ENCODE measurements at places on chromosomes 12 and 14.

- H3K36me3 ChIP-seq: peaks cover 9% of the 10 kb centered on the region
- H3K4me3 ChIP-seq: no peak overlapping the region
- peaks cover 23% of the 10 kb centered on the region for H3K4me1 ChIP-seq
- no peak for DNase-seq
- no peaks in the 10 kb centered on the region for H3K27me3 ChIP-seq
- peak overlapping the region; percentile 53 for H3K27ac ChIP-seq
Observed at GRCh38 chr14:65072256-65072655, 30.1 kb downstream of the MAX start.

GRCh38 chr12:50862316-50862715 lies 19.6 kb downstream of the TMPRSS12 start:
- H3K4me3 ChIP-seq: no peak overlapping the region
- H3K27ac ChIP-seq: no peak overlapping the region
- peaks cover 12% of the 10 kb centered on the region for H3K27me3 ChIP-seq

- H3K4me1 ChIP-seq: peaks cover 6% of the 10 kb centered on the region
- H3K27me3 ChIP-seq: peaks cover 36% of the 10 kb centered on the region
- peaks cover 6% of the 10 kb centered on the region for H3K36me3 ChIP-seq
- DNase-seq: no peak
Observed at GRCh38 chr12:21528953-21529352, 2.9 kb downstream of the SPX start.

GRCh38 chr14:105314287-105315200 lies at the start of gene PACS2:
Gene PACS2 (plus strand): TSS chr14:105314748. CDS start chr14:105314919, 171 bp downstream.
- peaks cover 15% of the 10 kb centered on the region for H3K4me1 ChIP-seq
- peak within 1 kb of the TSS; percentile 95 for H3K4me3 ChIP-seq
- peak within 1 kb of the TSS; percentile 82 for H3K27ac ChIP-seq
- DNase-seq: peak; percentile 84
- H3K27me3 ChIP-seq: no peaks in the 10 kb centered on the region
- no peaks in the 10 kb centered on the region for H3K36me3 ChIP-seq

DNA sequence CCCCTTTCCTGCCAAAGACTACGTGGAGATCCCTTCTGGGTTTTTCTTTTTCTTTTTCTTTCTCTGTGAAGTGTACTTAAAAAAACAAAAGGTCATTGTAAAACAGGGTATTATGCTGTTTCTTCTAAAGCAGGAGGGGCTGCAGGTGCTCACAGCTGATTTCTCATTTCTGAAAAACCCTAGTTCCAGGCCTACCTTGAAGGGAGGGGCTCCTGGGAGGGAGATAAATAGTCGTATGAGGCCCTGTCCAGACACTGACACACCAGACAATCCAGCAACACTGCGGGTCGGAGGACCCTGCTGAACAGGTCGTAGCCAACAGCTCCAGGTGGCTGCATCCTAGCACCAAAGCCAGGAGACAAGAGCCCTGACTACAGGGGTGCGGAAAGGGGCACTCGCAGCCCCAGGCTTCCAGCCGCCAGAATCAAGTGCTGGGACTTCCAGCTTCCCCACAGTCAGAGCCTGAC lies 41.1 kb downstream of the PSMA6 start:
- no peaks in the 10 kb centered on the region for H3K36me3 ChIP-seq
- peak overlapping the region; percentile 87 for H3K27ac ChIP-seq
- DNase-seq: no peak

GRCh38 chr14:102590667-102591099 lies 1.8 kb upstream of the RCOR1 start:
- H3K4me1 ChIP-seq: peaks cover 20% of the 10 kb centered on the region
- DNase-seq: no peak
- H3K4me3 ChIP-seq: no peak overlapping the region
- H3K27me3 ChIP-seq: no peaks in the 10 kb centered on the region

DNA sequence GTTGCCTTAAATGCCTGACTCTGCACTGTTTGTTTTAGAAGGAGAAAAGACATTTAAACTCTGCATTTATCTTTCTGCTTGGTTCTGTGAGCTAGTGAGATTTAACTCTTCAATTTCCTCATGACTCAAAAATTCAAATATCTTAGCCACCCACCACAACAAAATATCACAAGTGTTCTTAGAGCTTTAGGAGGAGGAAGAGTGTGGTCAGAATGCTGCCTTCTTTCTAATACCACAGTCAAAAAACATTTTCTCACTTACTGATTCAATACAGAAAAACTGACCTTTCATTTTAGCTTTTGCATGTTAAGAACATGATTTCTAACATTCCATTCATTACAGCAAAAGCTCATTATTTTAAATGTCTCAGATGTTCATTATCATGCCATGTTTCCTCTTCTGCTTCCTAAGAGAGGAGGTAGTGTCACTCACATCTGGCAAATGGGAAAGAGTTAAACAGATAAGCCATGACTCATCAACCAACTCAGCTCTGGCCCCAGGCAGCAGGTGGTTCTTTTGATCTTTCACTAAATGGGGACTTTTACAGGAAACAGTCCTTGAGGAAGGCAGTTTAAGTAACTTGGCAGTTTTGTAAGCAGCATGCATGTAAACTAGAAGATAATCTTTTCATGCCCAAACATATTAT lies 56.4 kb upstream of the RNU6-8 start:
- H3K36me3 ChIP-seq: peaks cover 2% of the 10 kb centered on the region
- peaks cover 9% of the 10 kb centered on the region for H3K4me1 ChIP-seq
- no peaks in the 10 kb centered on the region for H3K27me3 ChIP-seq
- DNase-seq: no peak
- peak overlapping the region; percentile 68 for H3K27ac ChIP-seq
- no peak overlapping the region for H3K4me3 ChIP-seq

GRCh38 chr12:111444925-111445725 lies 39.4 kb downstream of the SH2B3 start:
- H3K4me1 ChIP-seq: peaks cover 70% of the 10 kb centered on the region
- DNase-seq: peak; percentile 81
- peaks cover 5% of the 10 kb centered on the region for H3K36me3 ChIP-seq
- no peaks in the 10 kb centered on the region for H3K27me3 ChIP-seq
- peak overlapping the region; percentile 81 for H3K4me3 ChIP-seq

- peaks cover 42% of the 10 kb centered on the region for H3K4me1 ChIP-seq
- peak overlapping the region; percentile 97 for H3K27ac ChIP-seq
- no peaks in the 10 kb centered on the region for H3K36me3 ChIP-seq
- no peak for DNase-seq
- peak overlapping the region; percentile 66 for H3K4me3 ChIP-seq
- H3K27me3 ChIP-seq: no peaks in the 10 kb centered on the region
Observed at GRCh38 chr14:65849091-65849490, 436.6 kb downstream of the FUT8 start.

DNA sequence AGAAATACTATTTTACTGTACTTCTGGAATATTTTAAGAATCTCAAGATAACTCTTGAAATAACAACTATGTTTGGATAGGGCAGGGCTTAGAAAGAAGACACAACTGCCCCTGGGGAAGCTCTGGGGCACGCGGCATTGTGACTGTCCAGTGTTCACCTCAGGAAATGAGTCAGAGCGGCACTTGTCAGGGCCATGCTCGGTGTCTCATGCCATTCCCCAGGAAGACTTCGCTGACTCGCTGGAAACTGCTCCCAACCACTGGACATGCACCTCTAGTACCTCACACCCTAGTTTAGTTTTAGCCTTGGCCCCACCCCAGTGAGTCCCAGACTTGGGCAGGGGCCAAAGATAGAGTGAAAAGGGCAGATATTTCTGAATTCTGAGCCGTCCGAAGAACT lies 192.0 kb downstream of the TTC7B start:
- H3K4me3 ChIP-seq: no peak overlapping the region
- no peaks in the 10 kb centered on the region for H3K36me3 ChIP-seq
- H3K27me3 ChIP-seq: peaks cover 9% of the 10 kb centered on the region
- H3K27ac ChIP-seq: no peak overlapping the region
- DNase-seq: no peak

DNA sequence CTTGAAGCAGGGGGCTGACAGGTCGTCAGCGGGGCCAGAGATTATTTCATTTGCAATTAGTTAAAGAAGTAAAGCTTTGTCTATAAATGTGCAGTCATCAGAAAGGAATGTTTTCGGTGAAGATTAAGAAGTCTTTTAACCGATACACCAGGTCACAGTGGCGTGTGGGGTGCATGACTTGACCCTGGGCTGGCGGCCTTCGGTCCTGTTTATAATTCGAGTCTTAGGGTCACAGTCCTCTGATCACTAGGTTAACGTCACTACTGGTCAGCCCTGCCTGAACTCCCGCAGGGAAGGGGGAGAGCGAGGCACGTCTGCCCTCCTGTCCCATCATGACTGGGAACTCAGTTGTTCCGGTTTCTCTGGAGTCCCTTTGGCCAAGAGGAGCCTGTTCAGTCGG lies 5.0 kb upstream of the C14orf180 start:
- peaks cover 19% of the 10 kb centered on the region for H3K27me3 ChIP-seq
- H3K4me3 ChIP-seq: no peak overlapping the region
- no peak for DNase-seq
- H3K36me3 ChIP-seq: no peaks in the 10 kb centered on the region
- no peaks in the 10 kb centered on the region for H3K4me1 ChIP-seq

GRCh38 chr14:103056322-103057027 lies 874 bp downstream of the CDC42BPB start:
- peak overlapping the region; percentile 49 for H3K27ac ChIP-seq
- H3K27me3 ChIP-seq: no peaks in the 10 kb centered on the region
- peaks cover 17% of the 10 kb centered on the region for H3K4me1 ChIP-seq

GRCh38 chr12:52514471-52515318 lies 5.5 kb downstream of the KRT5 start:
- peaks cover 45% of the 10 kb centered on the region for H3K27me3 ChIP-seq
- no peak overlapping the region for H3K27ac ChIP-seq
- no peaks in the 10 kb centered on the region for H3K4me1 ChIP-seq
- DNase-seq: no peak

DNA sequence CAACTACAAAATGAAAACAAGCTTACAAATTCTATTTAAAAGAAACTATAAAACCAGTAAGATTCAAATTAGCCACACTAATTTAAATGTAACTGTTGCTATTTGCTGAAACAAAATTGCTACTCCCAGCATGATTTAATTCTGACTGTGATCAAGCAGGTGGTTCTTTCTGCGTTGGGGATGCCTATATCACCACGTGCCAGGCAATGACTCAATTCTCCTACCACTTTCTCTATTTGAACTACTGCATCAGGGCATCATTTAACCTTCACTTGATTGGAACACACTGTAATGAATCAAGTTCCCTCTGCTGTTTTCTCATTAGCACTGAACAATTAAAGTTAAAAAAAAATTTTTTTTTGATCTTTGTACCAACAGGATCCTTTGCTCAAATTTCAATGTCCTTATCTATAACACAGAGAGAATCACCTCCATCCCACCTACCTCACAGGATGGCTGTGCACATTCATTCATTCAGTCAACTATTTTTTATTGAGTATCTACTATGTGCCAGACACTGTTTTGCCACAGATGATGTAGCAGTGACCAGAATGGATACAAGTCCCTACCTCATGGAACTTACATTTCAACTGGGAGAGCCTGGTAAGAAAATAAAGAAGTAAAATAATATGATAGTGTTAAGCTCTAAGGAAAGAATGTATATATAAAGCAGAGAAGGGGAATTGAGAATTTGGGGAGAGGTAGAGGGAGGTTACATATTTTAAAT lies 8.0 kb upstream of the ACTN1 start:
- no peak overlapping the region for H3K4me3 ChIP-seq
- peaks cover 15% of the 10 kb centered on the region for H3K4me1 ChIP-seq
- no peaks in the 10 kb centered on the region for H3K36me3 ChIP-seq
- no peak for DNase-seq

DNA sequence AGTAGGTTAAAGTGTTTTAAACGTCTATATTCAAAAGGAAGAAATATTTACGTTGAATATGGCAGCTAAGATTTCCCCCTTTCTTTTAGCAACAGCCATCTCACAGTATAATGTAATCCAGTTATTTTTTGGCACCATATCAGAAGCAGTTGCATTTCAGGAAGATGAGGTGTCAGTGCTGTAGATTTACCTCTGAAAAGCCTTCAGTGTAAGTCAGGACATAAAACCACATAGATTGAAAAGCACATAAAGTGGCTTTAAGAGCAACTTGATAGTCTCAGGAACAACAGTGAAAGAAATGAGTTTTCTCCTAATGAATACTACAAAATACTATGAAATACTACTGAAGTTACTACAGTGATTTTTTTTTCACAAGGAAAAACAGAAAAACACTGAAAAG lies 6.9 kb downstream of the MLH3 start:
- H3K27me3 ChIP-seq: no peaks in the 10 kb centered on the region
- H3K4me1 ChIP-seq: peaks cover 25% of the 10 kb centered on the region
- H3K27ac ChIP-seq: no peak overlapping the region
- H3K36me3 ChIP-seq: no peaks in the 10 kb centered on the region
- no peak overlapping the region for H3K4me3 ChIP-seq

DNA sequence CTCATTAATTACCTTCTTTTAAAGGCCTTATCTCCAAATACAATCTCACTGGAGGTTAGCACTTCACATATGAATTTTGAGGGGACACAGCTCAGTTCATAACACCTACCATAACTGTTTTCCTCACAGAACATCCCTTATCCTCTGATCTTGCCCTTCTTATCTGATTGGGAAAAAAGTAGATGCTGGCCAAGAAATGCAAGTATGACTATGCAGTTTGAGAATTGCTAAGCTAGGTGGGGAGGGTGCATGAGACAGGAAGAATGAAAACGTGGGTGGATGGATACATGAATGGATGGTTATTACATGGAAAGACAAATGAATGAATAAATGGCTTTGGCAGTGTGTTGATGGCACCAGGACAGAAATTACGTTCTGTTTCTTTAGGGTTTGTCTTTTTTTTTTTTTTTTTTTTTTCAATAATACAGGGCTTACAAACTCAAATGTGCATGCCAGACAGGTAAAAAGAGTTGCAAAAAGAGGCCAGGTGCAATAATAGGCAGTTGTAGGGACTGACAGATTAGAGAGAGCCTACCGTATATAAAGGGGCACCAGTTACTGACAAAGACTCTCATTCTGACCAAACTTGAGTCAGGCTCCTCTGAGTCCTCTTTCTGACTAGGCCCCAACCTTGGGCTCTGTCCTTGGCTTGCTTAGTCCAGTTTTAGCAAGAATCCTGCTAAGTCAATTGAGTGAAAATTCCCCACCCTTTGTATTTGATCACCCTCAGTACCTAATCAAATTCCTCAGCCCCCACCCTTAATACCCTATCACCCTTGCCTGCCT lies 304.9 kb downstream of the ZFP36L1 start:
- no peak overlapping the region for H3K27ac ChIP-seq
- no peak for DNase-seq
- H3K4me1 ChIP-seq: peaks cover 38% of the 10 kb centered on the region
- no peaks in the 10 kb centered on the region for H3K27me3 ChIP-seq

DNA sequence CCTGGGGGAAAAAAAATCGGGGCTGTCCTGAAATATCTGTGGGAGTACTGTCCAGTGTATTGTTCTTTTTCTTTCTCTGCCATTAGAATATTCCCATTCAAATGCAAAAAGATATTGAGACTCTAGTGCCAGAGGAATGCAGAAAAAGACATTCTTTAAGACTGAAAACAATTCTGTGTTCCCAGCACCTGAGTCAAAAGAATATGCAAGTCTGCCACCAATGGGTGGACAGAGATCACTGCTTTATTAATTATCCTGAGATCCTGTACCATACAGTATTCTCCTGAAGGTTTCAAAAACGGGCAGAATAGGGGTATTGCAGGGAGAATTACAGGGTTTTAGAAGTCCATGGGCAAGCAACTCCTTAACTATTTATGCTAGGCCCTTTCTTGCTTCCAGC lies 361.8 kb downstream of the C12orf50 start:
- no peak for DNase-seq
- H3K36me3 ChIP-seq: no peaks in the 10 kb centered on the region
- H3K4me3 ChIP-seq: no peak overlapping the region
- no peaks in the 10 kb centered on the region for H3K27me3 ChIP-seq

GRCh38 chr12:108807996-108808769 lies 49.2 kb downstream of the SSH1 start:
- peak overlapping the region; percentile 43 for H3K27ac ChIP-seq
- no peaks in the 10 kb centered on the region for H3K27me3 ChIP-seq
- no peak overlapping the region for H3K4me3 ChIP-seq
- H3K36me3 ChIP-seq: peaks cover 2% of the 10 kb centered on the region
- H3K4me1 ChIP-seq: no peaks in the 10 kb centered on the region

- no peaks in the 10 kb centered on the region for H3K27me3 ChIP-seq
- H3K27ac ChIP-seq: peak overlapping the region; percentile 16
- no peaks in the 10 kb centered on the region for H3K4me1 ChIP-seq
- no peaks in the 10 kb centered on the region for H3K36me3 ChIP-seq
- no peak for DNase-seq
Observed at GRCh38 chr12:121184425-121184824, 25.5 kb upstream of the P2RX4 start.
